PC-3 (cell line): ENCODE measurements at places on chromosomes 4 and X.

- no peak for DNase-seq
Observed at GRCh38 chr4:8356856-8357255, 83.7 kb downstream of the ACOX3 start.

GRCh38 chr4:72319601-72320021, 249.4 kb downstream of the ADAMTS3 start:
- peak; percentile 97 for DNase-seq

GRCh38 chrX:51026862-51027261, 116.3 kb downstream of the BMP15 start:
- no peak for DNase-seq

DNA sequence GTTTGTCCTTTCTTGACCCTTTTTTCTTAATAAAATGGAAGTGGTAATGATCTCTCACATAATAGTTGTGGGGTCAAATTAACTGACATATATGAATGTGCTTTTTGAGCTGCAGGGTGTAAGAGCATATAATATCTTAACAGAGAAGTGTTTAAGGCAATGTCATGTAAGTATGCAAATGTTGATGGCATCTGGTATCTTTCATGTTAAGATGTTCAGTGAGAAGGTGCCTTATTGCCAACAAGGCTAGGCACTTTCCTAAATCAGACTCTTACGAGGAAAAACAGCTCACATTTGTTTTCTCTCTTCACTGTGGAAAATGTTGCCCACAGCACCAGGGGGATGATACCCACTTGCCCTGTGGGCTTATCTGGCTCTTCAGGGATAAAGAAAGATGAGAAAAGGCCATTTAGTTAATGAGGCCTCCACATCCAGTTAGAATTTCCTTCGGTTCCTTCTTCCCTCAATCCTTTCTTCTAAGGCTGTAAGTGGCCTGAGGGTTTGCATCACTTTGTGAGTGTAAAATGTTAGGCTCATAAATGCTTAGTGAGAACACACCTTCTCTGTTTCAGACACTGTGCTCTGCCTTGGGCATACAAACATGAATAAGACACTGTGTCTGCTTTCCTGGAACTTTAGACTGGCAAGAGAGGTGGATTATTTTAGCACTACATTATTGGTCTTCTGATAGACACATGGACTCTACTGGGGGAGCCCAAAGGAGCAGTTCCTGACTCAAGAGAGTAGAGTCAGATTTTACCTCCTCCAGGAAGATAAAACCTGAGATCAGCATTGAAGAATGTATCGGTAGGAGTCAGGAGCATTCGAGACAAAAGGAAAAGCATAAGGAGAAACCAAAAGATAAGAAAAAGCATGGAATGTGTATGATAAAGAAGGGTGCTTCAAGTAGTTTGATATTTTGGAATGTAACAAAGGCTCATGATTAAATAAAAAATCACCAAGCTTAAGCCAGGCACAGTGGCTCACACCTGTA, 135.5 kb downstream of the SOWAHB start:
- DNase-seq, result no peak

GRCh38 chrX:100995469-100995868, 26.0 kb downstream of the ARL13A start:
- peak; percentile 41 for DNase-seq

- no peak for DNase-seq
Observed at GRCh38 chr4:6115342-6115741, 85.0 kb downstream of the JAKMIP1 start.
